ENCODE measurements at places on chromosomes 5 and 9.

- peak; percentile 40 for DNase-seq
These were observed 601.8 kb downstream of the CCDC171 start for GRCh38 chr9:16154521-16155078.

GRCh38 chr9:37840560-37841194 is 40.1 kb downstream of the DCAF10 start:
- DNase-seq, result peak; percentile 66

DNA sequence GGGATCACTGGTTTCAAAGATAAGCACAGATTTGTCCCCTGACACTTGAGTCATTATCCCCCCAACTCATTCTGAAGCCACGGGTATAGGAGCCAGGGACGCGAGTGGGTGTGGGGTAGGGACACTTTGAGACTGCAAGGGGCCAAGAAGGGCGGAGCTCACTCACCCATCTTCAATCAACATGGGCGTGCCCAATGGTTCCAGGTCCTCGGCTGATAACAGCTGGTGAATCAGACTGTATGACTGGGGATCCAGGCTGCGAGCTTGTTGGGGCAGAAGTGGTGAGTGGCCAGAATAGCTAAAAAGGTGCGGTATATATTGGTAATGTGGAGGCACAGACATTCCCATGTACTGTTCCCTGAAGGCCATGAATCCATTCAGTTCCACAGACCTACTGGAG is 30.7 kb upstream of the NR5A1 start:
- no peak for DNase-seq

GRCh38 chr5:27140831-27141230 is 102.4 kb upstream of the CDH9 start:
- peak; percentile 49 for DNase-seq

- no peak for DNase-seq
These were observed 23.6 kb downstream of the TICAM2 start for GRCh38 chr5:115578657-115579056.

- no peak for DNase-seq
These were observed 13.5 kb downstream of the SNX2 start for GRCh38 chr5:122788371-122788770.

DNA sequence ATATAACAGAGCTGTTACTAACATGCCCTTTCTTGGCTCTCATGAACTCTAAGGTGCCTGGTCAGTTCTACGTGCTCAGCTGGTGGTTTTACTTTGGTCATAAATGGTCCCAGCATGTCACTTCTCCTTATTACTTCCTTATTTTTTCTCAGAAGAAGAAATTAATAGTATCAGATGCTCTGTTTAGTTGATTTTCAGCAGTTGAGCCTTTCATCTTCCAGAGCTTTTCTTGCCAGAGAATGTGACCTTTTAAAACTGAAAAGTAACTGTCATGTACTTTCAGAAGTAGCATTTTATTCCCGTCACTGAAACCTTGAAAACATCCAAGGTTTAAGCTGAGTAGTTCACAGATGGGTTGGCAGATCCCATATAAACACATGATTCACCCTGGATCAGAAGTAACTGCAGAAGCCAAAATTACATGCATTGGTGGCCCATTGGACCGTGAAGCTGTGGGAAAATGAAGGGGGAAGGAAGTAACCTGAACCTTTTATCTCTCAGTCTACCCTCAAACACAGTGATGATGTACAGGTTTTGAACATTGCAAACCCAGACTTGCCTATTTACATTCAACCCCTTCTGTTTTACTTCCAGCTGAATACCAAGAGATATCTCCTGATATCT is 50.5 kb downstream of the HACD4 start:
- DNase-seq, result peak; percentile 64

DNA sequence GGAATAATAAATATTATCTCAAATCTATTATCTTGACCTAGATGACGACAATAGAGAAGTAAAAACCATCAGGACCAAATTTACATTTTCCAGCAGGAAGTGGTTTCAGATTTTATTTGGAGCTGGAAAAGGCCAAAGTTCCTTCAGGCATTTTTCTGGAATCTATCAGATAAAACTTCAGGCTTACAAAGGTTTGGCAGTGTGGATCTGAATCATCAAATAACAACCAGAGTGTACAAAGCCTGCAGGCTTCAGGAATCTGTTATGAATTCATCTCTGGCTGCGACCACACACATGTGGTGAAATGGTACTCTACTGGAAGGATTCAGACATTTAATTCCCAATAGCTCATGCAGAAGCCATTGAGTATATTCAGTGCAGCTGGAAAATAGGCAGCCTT is 726.4 kb upstream of the GRAMD2B start:
- peak; percentile 98 for DNase-seq

- DNase-seq, result peak; percentile 84
These were observed 70.6 kb downstream of the HMHB1 start for GRCh38 chr5:143882520-143882919.

GRCh38 chr9:4306777-4307121 is 6.9 kb upstream of the GLIS3 start:
- no peak for DNase-seq

- no peak for DNase-seq
These were observed 45.1 kb upstream of the SUB1 start for GRCh38 chr5:32539981-32540845.

GRCh38 chr5:34496260-34496691 is 159.9 kb upstream of the RAI14 start:
- DNase-seq, result no peak

DNA sequence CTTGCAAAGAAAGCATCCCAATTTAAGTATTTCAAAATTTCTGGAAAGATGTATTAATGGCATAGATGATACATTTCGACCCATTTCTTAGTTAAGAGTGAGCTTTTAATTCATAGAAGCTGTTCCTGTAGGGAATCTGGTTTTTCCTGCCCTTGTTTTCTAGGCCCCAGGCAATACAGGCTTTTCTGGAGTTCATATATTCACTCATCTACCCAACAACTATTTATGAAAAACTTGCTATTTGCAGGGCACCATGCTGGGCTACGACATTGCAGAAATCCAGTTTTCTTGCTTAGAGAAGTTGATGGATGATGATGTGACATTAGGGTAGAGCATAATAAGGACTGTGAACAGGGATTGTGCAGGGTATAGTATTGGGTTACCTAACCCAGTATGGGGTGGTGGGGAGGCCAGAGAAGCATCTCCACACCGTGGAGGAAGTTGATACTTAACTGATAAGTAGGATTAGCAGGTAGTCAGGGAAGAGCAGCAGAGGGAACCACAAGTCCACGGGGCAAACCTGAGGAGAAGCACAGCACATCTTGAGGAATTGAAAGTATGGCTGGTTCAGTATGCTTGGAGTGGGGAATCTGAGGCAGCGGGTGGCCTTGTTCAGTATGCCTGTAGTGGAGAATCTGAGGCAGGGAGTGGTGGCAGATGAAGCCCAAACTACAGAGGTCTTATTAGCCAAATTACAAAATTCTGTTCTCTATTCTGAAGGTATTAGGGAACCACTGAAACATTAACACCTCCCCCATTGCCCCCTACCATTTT is 247.5 kb downstream of the ARRDC3 start:
- no peak for DNase-seq

- DNase-seq, result peak; percentile 46
These were observed 9.6 kb upstream of the FSD1L start for GRCh38 chr9:105438141-105438806.

- peak; percentile 12 for DNase-seq
These were observed 190.3 kb downstream of the TMEM167A start for GRCh38 chr5:82886911-82887310.

DNA sequence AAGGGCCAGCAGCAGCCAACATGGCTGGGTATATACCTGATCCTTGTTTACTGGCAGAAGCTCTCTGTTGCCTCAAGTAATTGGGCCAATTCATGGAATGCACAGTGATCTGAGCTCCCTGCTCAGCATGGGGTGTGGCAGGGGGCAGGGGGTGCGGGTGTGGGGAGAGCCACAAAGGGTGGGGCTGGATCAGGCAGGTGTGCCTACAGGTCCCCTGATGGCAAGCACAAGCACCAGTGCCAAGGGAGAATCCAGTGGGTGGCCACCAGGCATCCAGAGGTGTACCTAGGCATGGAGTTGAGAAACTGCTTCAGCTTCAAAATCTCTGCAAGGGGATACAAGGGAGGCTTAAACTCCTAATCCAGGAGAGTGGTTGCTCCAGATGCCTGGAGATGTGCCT is 235.8 kb upstream of the TLE4 start:
- no peak for DNase-seq

DNA sequence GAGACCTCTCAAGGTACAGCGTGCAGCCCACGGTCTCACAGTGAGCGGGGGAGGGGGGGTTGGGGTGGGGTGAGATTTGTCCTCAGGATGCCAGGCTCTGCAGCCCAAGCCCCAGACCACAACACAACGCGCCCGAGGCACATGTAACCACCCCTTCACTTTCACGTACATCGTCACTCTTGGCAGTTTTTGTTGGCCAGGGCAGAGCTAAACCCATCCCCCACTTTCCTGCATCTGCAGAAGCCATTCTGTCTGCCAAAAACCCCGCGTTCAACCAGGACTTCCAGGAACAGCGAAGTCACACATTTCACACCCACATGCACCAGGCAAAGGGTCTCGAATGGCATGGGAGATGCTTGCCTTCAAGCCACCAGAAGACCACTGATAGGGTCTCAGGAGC is 9.4 kb upstream of the SMIM23 start:
- DNase-seq, result no peak

- peak; percentile 24 for DNase-seq
These were observed 209.5 kb downstream of the CD180 start for GRCh38 chr5:66987126-66987525.

DNA sequence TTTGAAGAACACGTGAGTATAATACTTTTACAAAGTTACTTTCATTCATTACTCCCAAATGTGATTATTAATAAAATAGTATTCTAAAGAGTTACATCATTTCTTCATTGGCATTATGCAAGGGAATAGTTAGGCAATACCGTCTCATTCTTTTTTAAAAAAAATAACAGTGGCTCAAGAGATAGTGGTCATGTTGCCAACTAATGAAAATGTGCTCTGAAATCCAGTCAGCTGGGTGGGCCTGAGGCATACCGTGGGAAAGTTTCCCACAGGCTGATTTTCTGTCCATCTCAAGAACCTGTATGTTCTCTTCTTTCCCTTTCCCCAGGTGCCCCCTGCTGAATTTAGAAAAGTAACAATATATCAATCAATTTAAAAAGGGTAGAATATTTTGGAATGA is 40.8 kb upstream of the ROPN1L start:
- DNase-seq, result peak; percentile 28

DNA sequence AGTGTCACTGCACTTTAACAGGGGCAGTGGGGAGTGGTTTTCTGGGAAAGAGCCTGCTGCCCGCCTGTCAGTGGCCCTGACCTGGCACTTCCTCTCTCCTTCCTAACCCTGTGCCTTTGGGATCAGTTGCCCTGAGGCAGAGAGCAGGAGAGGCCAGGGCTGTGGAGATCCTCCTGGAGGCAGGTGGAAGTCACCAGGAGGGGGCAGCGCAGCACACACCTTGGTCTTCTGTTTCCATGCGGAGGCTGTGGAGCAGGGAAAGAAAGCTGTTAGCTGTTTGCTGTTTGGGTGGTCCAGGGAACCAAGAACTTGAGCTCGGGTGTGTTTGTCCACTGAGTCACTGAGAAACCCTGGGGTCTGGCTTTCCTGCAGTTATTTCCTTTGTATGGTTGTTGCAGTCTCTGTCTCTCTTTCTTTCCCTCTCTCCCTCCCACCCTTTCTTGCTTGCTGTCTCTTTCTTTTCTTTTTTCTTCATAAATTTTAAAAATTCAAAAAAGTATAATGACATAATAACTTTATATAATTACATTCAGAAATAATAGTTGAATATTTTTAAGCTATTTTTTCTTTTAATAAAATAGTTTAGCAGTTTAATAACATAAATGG is 28.1 kb downstream of the NTRK2 start:
- DNase-seq, result peak; percentile 89

DNA sequence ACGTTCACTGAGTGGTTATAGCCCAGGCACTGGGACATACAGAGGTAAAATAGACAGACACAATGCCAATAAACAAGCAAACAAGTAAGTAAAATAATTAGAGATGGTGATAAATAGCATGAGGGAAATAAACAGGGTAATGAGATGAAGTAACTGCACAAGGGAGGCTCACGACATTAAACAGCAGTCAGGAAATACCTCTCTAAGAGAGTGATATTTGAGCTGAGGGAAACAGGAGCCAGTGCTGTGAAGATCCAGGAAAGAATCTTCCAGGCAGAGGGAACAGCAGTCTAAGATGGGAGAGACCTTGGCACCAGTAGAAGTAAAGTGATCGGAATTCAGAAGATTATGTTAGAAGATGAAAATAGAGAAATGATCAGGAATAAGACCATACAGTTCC is 279.4 kb downstream of the HINT1 start:
- DNase-seq, result no peak

- DNase-seq, result peak; percentile 1
These were observed 406.9 kb upstream of the NMUR2 start for GRCh38 chr5:152811988-152812387.

DNA sequence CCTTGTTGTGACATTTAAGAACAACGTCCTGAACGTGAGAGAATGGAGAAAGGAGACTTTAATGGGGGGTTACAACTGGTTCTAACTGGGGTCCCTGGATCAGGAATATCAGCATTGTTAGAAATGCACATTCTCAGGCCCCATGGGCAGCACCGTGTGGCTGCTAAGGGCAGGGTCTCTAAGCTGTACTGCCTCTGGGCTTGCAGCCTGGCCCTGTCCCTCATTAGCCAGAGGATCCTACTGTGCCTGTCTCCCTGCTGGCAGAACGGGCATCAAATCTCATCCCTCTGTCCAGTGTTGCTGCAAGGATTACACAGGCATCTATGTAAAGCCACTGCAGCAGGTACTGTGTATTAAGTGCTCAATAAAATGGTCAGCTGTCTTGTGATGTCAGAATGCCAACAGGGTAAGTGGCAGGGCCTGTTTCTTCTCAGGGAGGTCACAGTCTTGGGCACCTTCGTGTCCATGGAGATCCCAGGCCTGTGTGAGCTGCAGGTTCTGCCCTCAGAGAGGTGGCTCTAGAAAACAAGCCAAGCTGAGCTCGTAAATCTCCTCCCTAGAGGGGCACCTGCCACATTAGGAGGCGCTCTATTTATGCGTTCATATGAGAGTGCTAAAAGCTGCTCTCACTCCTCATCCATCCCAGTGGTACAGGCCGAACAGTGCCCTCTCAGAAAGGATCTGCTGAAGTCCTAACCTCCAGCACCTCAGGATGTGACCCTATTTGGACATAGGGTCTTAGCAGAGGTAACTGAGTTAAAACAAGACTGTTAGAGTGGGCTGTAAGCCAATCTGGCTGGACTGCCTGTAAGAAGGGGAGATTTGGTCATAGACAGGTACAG is 210.5 kb downstream of the GADD45G start:
- no peak for DNase-seq

- no peak for DNase-seq
These were observed 101.2 kb downstream of the PCSK1 start for GRCh38 chr5:96331681-96332361.

GRCh38 chr5:39801306-39801705 is 376.5 kb upstream of the DAB2 start:
- no peak for DNase-seq

- peak; percentile 31 for DNase-seq
These were observed 74.5 kb downstream of the SH3TC2 start for GRCh38 chr5:148988328-148988727.

- no peak for DNase-seq
These were observed 85.3 kb upstream of the PIK3R1 start for GRCh38 chr5:68130253-68130652.

DNA sequence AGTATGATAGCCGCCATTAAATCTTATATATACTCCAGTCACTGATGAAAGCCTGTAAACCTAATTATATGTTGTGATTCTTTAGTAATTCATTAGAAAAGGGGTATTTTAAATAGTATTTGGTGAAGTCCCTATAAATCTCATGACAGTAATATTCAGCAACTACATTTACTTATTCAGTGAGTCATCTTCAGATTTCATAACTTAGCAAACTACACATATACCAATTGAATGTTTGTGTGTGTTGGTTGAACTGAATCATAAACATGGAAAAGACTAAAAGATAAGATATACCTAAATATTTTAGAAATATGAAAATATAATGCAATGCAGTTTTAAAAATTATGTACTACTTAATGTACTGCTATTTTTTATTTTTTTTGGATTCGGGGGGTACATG is 1050.4 kb downstream of the MAT2B start:
- DNase-seq, result peak; percentile 34
